HCEC 1CT (cell line): ENCODE measurements at places on chromosomes 4 and X.

GRCh38 chr4:176193126-176193525 is 2.3 kb downstream of the SPATA4 start:
- DNase-seq = peak; percentile 67

DNA sequence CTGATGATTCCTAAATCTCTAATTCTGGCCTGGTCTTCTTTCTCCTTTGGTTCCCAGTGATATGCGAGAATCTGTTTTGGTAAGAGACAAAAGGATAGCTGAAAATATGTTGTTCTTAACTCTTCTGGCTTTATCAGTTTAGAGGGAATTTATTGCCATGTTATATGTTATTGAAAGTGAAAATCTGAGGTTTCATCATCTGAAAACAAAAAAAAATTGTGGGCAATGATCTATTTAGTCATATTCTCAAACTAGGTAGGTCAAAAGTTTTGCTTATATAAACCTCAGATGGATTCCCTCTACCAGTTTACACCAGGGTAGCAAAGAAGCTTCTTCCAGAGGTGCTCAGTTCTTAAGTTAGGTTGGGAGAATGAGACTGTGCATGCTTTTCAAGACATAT is 103.6 kb downstream of the ITM2A start:
- no peak for DNase-seq

DNA sequence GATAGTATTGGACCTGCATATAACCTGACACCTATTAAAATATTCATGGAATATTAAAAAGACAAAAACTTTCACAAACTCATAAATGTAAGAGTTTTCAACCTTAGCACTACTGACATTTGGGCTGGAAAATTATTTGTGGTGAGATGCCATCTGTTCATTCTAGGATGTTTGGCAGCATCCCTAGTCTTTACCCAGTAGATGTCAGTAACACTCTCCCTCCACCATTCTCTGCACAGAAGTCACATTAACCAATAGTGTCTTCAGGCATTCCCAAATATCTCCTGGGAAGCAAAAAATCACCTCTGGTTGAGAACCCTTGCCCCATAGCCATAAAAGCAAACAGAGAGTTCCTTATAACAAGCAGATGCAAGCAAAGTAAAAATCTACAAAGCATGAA is 41.4 kb upstream of the NDST4 start:
- DNase-seq = no peak

DNA sequence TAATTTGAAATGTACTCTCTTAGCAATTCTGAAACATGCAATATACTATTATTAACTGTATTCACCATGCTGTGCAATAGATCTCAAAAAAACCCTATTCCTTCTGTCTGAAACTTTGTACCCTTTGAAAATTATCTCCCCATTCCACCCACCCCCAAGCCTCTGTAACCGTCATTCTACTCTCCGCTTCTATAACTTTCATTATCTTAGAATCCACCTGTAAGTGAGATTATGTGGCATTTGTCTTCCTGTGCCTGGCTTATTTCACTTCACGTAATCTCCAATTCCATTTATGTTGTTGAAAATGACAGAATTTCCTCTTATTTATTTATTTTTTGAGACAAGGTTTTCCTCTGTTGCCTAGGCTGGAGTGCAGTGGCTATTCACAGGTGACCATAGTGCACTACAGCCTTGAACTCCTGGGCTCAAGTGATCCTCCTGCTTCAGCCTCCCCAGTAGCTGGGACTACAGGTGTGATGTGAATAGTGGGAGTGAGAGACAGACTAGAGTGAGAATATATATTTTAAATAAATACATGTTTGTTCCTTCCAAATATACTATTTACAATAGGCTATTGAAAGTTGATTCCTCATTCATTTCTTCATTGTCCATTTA is 30.5 kb downstream of the VSIG4 start:
- no peak for DNase-seq

GRCh38 chrX:1178580-1179057 is 33.8 kb downstream of the CRLF2 start:
- no peak for DNase-seq

- peak; percentile 20 for DNase-seq
Observed at GRCh38 chr4:73836373-73837279, at the start of gene CXCL6. TSS of gene CXCL6 (plus strand) at chr4:73836678. CDS start at chr4:73836751, 73 bp downstream.
